ENCODE measurements at places on chromosomes 4 and X. TPM values are rescaled to one million over a fixed set of nuclear protein-coding genes. Genes with fewer than 3 reads are reported as not detected.

The EIF4E gene
- 186 TPM for total RNA-seq

The DGAT2L6 gene
- not detected for total RNA-seq

The CT55 gene
- not detected for total RNA-seq

The NAP1L2 gene
- total RNA-seq, result under 0.01 TPM

The LRIT3 gene
- under 0.01 TPM for total RNA-seq

The ANOS1 gene
- total RNA-seq, result not detected

The SUPT20HL1 gene
- total RNA-seq, result not detected

The TMPRSS11F gene
- total RNA-seq, result not detected

The IGSF1 gene
- under 0.01 TPM for total RNA-seq
